ENCODE measurements at places on chromosomes 2 and 18. TPM values are rescaled to one million over a fixed set of nuclear protein-coding genes. Genes with fewer than 3 reads are reported as not detected.

Gene NPHP1
- total RNA-seq = 8.8 TPM

Gene LGALSL
- total RNA-seq = 7.7 TPM

Gene FOXD4L1
- 0.40 TPM for total RNA-seq

Gene MROH2A
- total RNA-seq = not detected

Gene IL1F10
- total RNA-seq = not detected

Gene AQP12B
- total RNA-seq = not detected

Gene SPAST
- 13.5 TPM for total RNA-seq

Gene ZAP70
- total RNA-seq = not detected

Gene SPATA3
- not detected for total RNA-seq

Gene PRSS56
- total RNA-seq = 0.14 TPM

Gene MAPK4
- 0.09 TPM for total RNA-seq

Gene PSMD14
- 104 TPM for total RNA-seq

Gene SCYGR4
- total RNA-seq = not detected

Gene TYMS
- 166 TPM for total RNA-seq

Gene BARD1
- 7.1 TPM for total RNA-seq

Gene DHRS9
- total RNA-seq = 2.8 TPM

Gene CYP27A1
- total RNA-seq = 0.15 TPM

Gene PLEKHH2
- total RNA-seq = 1.2 TPM

Gene GKN1
- 0.83 TPM for total RNA-seq

Gene PLB1
- 1.1 TPM for total RNA-seq

Gene DSG4
- total RNA-seq = not detected

Gene NDC80
- 10.7 TPM for total RNA-seq

Gene ARHGAP15
- total RNA-seq = not detected

Gene SFT2D3
- total RNA-seq = 6.9 TPM

Gene WNT6
- 0.13 TPM for total RNA-seq

Gene COL5A2
- 90.5 TPM for total RNA-seq

Gene CPO
- total RNA-seq = not detected

Gene AMER3
- total RNA-seq = not detected

Gene COL4A4
- total RNA-seq = 1.2 TPM

Gene CD28
- not detected for total RNA-seq

Gene NEU2
- not detected for total RNA-seq

Gene UGT1A1
- 0.65 TPM for total RNA-seq

Gene RAX
- not detected for total RNA-seq

Gene DAPL1
- total RNA-seq = not detected

Gene ZBTB7C
- total RNA-seq = 0.02 TPM
